DMS79 (cell line): ENCODE measurements at places on chromosomes 2 and 18.
A peak's percentile ranks its signal among the peaks of the same experiment; 100 is the strongest.

DNA sequence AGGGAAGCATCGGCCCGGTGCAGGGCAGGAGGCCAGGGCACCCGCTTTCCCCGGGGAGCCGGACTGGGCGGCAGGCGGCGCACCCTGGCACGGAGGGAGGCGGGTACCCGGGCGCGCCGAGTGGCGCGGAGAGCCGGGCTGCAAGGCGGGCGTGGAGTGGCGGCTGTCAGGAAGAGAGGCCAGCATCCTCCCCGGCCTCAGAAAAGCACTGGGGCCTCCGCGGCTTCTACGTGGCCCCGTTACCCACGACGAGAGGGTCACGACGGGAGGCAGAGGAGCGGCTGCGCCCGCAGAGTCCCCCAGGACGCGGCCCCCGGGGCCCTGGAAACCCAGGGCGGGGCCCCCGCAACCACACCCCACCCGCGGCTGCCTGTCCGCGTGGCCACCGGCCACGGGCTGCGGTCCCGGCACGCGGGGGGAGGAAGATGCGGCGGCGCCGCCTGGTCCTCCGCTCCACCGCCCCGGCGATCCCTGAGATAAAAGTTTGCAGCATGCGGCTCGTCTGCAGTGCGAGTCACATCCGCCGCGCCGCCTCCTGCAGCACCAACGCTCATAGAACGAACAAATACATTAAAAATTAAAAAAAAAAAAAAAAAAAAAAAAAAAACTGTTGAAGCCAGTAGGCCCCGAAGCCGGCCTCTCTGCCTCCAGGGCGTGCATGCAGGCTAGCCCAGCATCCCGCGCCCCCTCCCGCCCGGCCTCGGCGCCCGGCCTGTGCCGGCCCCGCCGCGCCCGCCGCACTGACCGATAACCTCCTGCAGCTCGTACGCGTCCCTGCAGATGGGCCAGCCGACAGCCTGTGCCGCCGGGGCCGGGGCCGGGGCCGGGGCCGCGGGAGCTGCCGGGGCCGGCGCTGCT, 683 bp downstream of the STK39 start:
- no peak for DNase-seq

DNA sequence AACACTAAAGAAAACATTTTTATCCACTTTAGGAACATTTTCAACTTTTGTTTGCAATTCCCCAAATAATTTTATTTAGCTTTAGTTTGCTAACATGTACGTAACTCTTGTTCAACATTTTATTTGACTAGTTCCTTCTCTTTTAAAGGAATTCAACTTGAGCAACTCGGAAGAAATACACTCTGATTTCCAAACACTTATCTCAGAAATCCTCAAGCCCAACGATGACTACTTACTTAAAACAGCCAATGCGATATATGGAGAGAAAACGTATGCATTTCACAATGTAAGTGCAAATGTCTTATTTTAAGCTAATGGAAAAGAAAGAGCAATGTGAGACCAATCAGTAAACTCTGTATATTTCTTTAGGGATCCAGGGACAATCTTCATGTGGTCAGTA, 10.1 kb downstream of the SERPINB10 start:
- no peak for DNase-seq

DNA sequence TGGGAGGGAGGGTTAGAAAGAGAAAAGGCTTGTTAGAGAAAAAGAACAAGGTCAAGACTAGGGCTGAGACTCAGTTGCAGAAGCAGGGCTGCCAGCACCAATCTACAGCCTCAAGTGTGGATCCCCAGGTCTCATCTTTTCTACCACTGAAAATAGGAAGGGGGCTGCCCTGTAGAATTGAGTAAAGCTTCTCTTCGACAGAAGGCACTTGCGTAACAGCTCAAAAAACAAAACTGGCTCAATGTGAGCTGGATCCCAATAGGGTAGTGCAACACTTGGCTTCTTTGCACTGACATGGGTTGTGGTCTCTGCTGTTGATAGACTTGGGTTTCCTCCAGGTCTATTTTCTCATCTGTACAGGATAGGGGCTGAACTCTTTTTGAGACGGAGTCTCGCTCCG, 1.8 kb upstream of the MPV17 start:
- no peak for DNase-seq

DNA sequence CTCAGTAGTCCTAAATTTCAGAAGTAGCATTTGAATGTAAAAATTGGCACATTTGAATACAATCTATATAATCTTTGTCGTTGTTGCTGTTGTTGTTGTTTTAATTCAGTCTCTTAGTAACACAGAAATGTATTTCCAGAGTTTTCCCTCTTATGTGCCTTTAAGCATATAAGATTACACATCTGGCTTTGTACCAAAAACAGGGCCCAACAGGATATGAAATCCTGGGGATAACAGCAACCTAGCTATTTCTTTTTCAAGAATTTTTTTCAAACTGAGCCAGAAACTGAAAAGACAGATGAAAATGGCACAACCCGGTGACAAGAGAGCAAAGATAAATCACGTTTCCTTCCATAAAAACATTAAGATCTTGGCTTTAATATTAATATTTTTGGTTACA, 906.7 kb downstream of the NRXN1 start:
- peak; percentile 39 for DNase-seq

- DNase-seq: peak; percentile 31
These were observed 265.1 kb upstream of the SIX2 start for GRCh38 chr2:45274250-45274926.
